ENCODE measurements at places on chromosomes 5 and 9. TPM values are rescaled to one million over a fixed set of nuclear protein-coding genes. Genes with fewer than 3 reads are reported as not detected.
A peak's percentile ranks its signal among the peaks of the same experiment; 100 is the strongest.

Gene ZNF462
- total RNA-seq: 0.93 TPM

- no peak for DNase-seq
Measured at GRCh38 chr5:105230516-105231157, 1668.0 kb upstream of the NUDT12 start.

DNA sequence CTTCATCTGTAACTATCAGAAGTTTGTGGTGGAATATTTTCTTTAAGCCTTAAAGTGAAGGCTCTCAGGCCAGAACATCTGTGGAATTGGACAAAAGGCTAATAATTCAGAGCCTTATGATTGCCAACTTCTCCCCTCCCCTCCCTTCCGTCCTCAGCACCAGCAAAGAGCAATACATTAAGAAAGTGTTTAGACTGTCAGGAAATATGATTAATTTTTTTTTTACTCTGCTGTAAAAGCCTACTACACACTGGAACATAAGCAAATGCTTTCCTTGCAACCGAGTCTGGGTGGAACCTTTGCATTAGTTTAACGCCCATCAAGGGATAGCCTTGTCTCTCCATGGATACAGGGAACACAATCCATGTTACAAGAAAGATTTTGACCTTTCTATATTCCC lies 110.3 kb upstream of the TARS1 start:
- no peak for DNase-seq

Gene IRX4
- total RNA-seq: not detected

- no peak for DNase-seq
Measured at GRCh38 chr9:21933865-21934264, 60.3 kb downstream of the CDKN2A start.

DNA sequence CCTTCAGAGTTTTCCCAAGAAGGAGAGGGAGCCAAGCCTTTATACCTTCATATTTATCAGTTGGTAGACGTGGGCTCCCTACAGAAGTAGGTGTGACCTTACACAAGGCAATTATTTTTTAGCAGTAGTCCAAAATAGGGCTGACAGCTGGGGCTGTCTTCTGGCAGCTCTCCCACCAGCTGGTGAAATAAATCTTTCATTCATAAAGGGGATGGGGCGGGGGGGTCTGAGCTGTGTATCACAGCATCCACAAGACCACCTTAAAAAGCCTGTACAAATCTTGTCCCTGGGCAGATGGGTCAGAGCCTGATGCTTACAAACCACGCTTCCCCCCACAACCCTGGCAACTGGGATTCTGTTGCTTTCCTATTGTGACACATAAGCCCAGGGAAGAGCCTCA lies 19.7 kb downstream of the CSF2 start:
- no peak for DNase-seq

GRCh38 chr9:33011831-33012230 lies 10.4 kb upstream of the APTX start:
- no peak for DNase-seq

DNA sequence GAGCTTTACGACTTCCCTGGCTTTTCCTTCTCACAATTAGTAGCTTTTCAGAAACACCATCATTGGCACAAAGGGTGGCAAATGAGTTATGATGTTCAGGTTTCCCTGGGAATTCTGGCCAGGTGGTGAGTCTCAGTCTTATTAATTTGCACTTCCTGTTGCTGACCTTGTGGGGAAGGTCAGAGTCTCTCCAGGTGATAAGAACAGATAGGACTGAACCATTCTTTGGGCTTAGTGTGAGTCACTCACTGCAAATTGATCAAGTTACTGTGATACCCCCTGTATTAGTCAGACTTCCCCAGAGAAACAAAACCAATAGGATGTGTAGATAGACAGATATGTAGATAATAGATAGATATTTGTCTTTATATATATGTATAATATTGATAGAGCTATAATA lies 53.8 kb upstream of the RANBP3L start:
- no peak for DNase-seq

Gene SPZ1
- not detected for total RNA-seq

DNA sequence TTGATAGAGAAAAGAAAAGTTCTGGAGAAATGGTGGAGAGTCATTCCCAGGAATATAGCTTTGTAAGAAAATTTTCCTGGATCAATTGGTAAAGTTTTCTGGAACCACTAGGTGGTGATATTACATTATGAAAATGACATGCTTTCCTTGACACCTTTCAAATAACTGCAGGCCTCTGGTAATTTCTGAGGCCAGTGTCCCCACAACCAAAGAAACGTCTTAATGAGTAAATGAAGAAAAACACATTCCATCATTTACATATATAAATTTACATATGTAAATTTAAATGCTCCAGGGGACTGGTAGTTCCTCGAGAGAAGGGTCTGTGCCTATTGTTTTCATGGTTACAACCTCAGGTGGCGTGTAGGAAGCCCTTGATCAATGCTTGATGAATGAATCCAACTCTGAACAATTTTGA lies 17.2 kb upstream of the RGS3 start:
- peak; percentile 68 for DNase-seq

- DNase-seq: no peak
Measured at GRCh38 chr5:136724161-136724560, 358.8 kb upstream of the TRPC7 start.
